ENCODE measurements at places on chromosomes 13 and 19. TPM values are rescaled to one million over a fixed set of nuclear protein-coding genes. Genes with fewer than 3 reads are reported as not detected.

The SCEL gene
- 0.15 TPM for total RNA-seq

The PRR22 gene
- total RNA-seq: 6.5 TPM

The HCN2 gene
- 15.7 TPM for total RNA-seq

The ADAT3 gene
- 18.0 TPM for total RNA-seq

The FCER2 gene
- not detected for total RNA-seq

The LIPE gene
- 6.8 TPM for total RNA-seq

The KRTDAP gene
- not detected for total RNA-seq

The TRAPPC6A gene
- total RNA-seq: 8.8 TPM

The SMIM24 gene
- not detected for total RNA-seq

The SLC15A1 gene
- total RNA-seq: not detected

The PRSS57 gene
- total RNA-seq: not detected

The OPA3 gene
- 15.2 TPM for total RNA-seq

The REXO1 gene
- total RNA-seq: 50.6 TPM

The ZNF66 gene
- total RNA-seq: 4.3 TPM

The SEMA6B gene
- 12.2 TPM for total RNA-seq

The LRRC25 gene
- not detected for total RNA-seq

The ZNF544 gene
- 44.8 TPM for total RNA-seq

The SHC2 gene
- total RNA-seq: 2.0 TPM

The MAB21L1 gene
- not detected for total RNA-seq

The PLIN5 gene
- total RNA-seq: 6.8 TPM

The CEACAM8 gene
- total RNA-seq: not detected

The TJP3 gene
- 0.63 TPM for total RNA-seq

The HSD17B14 gene
- 2.0 TPM for total RNA-seq

The ZNF813 gene
- 5.6 TPM for total RNA-seq

The PALM3 gene
- total RNA-seq: 18.5 TPM

The PRTN3 gene
- total RNA-seq: not detected

The ZNF799 gene
- 3.0 TPM for total RNA-seq

The PSG7 gene
- not detected for total RNA-seq

The ZSCAN1 gene
- total RNA-seq: 1.4 TPM

The AMH gene
- 16.3 TPM for total RNA-seq

The ZNF792 gene
- 15.4 TPM for total RNA-seq

The RUBCNL gene
- 110 TPM for total RNA-seq

The PDE4A gene
- total RNA-seq: 40.1 TPM

The TDRD3 gene
- 30.7 TPM for total RNA-seq

The SIGLEC12 gene
- total RNA-seq: not detected

The KLK14 gene
- total RNA-seq: 1.0 TPM

The POLD1 gene
- 143 TPM for total RNA-seq

The PLA2G4C gene
- total RNA-seq: 4.8 TPM

The OR7D2 gene
- total RNA-seq: not detected

The R3HDM4 gene
- total RNA-seq: 45.5 TPM

The OVOL3 gene
- total RNA-seq: 0.63 TPM

Data from A673 (cell line).